HAP-1 (cell line): ENCODE measurements at places on chromosomes 6 and 20.
A peak's percentile ranks its signal among the peaks of the same experiment; 100 is the strongest.

GRCh38 chr6:37283268-37283667 is 25.3 kb upstream of the TMEM217 start:
- DNase-seq, result no peak

DNA sequence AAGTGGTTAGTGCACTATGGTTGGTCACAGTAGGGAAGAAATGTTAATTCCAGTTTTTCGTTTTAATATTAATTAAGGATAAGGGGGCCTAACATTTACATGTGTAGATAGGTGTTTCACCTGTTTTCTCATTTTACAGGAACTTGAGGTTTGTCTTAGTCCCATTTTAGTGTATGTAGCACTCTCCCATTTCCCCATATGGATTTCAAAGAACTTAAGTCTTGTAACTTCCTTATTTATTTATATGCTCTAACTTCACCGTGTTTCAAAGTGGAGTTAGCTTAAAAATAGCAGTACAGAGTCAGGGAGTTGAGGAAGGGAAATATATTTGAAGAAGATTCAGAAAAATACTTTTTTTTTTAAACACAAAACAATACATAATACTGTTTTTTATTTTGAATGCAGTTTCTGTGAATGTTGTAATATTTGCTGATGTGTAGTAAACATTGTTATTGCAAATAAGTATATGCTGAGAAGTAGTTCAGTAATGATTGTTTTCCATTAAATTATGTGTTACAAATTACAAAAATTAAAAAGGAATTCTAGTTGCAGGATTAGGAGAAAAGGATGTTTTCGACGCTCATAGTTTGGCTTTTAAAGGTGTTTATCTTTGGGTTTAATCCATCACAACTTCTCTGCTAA is 3.5 kb downstream of the SCAF8 start:
- no peak for DNase-seq

GRCh38 chr6:169921217-169921616 is 169.8 kb downstream of the ERMARD start:
- no peak for DNase-seq

DNA sequence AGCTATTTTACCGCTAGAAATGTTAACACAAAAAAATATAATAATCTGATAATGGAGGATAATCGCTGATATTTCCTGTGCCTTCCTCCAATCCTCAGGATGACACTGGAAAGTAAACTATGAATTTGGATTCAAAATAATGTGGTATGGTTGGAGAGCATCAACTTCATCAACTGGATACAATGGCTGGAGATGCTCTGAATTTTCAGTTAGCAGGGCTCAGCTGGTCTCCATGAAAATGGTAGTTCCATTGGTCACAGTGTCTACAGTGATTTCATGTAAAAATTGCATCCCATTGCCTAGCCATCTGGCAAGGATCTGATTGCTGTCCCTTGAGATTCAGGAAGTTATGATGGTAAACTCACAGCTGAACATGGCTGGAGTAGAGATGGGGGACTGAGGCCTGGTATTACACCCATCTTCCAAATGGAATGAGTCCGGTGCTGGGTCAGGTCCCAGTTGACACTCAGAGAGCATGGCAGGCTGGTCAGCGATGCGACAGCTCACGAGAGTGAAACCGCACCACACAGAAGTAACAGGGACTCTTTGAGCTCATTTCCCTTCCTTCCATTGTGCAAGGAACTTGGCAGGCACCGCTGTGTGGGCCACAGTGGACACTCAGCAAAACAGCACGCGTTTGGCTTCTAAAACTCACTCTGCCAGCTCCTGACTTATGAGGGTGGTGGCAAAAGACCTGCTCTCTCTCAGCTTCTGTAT is 142.4 kb upstream of the TNFAIP3 start:
- DNase-seq, result no peak

GRCh38 chr6:130359736-130360135 is 6.1 kb upstream of the TMEM200A start:
- no peak for DNase-seq

DNA sequence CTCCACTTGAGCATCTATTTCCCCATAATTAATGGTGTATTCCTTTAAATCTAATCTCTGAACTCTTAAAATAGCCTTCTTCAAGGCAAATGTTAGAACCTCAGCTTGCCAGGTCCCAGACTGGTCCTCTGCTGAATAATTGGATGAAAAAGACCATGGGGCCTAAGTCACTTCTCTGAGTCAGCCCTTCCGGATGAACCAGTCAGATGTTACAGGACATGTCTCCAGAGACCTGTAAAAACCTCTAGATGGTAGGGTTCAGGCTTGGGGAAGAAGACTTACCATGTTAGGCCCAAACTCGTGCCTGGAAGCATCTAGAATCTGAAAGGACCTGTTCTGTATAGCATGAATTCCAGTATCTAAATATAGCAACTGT is 97.3 kb downstream of the CDKAL1 start:
- DNase-seq, result no peak

DNA sequence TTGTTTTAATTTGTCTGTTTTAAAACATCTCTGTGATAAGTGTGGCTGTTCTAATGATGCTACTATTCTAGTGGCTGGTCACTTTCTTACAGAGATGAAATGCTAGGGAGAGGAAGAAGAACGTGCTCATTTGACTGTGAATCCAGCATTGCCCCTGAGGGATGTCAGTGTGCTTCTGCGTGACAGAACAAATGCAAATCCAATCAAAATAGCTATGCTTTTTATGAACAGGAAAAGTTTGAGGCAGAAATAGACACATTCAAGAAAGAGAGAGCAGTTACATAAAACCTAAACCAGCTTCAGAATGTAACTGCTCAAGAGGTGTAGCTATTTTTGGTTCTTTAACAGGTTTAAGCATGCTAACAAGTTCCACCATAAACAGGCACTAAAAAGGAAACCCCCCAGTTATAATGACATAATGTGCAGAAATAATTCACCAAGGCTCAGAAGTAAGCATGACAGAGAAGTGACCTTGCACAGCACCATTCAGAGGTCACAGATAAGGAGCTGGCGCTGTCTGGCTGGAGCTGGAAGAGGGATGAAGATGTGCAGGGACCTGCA is 385.3 kb downstream of the EPM2A start:
- DNase-seq, result no peak

- no peak for DNase-seq
Measured at GRCh38 chr6:33028220-33028849, 18.9 kb upstream of the HLA-DOA start.

- DNase-seq, result peak; percentile 52
Measured at GRCh38 chr20:15637546-15637945, 935.7 kb downstream of the KIF16B start.

DNA sequence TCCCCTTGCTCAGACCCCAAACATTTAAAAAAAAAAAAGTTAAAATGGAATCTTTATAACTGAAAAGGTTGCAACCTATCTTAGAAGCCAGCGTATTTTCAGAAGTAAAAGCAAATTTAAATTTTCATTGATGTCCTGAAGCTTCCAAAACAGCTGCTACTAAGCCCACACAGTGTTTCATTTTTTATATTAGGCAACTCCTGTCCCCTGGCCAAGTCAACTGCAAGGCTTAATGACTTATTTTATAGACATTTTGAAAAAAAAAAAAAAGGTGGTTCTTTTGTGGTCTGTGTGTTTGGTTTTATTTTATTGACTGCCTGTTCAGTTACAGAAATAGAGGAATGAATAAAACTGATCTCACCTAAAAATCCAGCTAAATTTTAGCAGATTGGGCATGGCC is 13.0 kb downstream of the CFAP61 start:
- DNase-seq, result no peak

DNA sequence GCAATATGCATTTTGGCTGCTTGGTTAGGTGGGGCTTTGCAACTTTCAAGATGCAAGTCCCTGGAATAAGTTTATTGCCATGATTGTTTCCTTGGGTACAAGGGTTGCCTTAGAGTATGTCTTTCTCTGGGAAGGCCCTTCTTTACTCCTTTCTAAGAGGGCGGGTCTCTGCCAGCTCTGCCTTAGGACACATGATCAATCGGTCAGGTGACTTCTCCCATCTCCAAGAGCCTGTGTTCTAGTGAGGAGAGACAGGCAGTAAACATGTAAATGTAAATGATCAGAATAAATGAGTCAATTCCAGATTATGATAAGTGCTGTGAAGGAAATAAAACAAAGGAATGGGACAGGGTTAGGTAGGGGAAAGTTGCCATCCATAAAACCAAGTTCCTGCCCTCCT is 43.2 kb upstream of the BCAS1 start:
- no peak for DNase-seq

GRCh38 chr20:63293456-63293855 is 470 bp downstream of the COL20A1 start:
- DNase-seq, result no peak

GRCh38 chr20:53284256-53284655 is 309.4 kb downstream of the ZNF217 start:
- no peak for DNase-seq

DNA sequence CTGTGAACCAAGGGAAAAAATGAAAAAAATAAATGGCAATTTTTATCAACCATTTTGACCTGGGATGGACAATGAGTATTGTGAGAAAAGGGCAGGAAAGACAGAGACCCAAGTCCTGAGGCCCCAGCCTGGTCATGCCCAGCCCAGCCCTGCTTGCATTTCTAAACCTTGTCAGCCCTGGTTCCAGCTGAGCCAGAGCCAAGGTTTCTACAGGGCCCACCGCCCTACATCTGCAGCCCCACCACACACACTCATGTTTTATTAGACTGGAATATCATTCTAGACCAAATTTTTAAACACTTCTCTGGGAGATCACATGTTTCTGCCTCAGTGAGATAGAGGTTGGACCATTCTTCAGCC is 667 bp upstream of the CST9L start:
- no peak for DNase-seq

DNA sequence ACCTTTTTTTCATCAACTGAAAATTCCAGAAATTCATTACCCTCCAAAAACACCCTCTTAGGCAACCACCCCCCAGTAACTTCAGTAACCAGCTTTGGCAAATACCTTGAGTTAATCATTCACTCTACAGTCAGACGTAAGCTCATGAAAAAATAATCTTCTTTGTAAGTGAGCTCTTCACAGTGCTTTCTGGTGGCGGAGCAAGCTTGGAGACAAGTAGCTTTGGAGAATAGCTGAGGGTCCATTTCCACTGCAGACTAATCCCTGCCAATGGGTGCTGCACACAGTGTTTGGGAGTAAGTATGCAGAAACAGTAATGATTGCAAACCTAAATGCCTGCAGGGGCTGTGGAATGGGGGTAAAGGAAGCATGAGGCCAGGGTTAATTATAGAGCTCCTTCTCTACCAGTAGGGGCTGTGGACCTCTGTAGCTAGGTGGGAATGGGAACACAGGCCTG is 56.8 kb upstream of the HINT3 start:
- peak; percentile 63 for DNase-seq

GRCh38 chr6:41940759-41941279 is 789 bp downstream of the CCND3 start:
- peak; percentile 64 for DNase-seq

GRCh38 chr6:156533872-156534524 is 243.2 kb upstream of the ARID1B start:
- no peak for DNase-seq

GRCh38 chr20:34628026-34628425 is 48.9 kb downstream of the PIGU start:
- no peak for DNase-seq

- DNase-seq, result peak; percentile 43
Measured at GRCh38 chr20:10427060-10427692, 6.8 kb downstream of the MKKS start.

GRCh38 chr6:35477028-35477427 is 8.8 kb downstream of the RPL10A start:
- DNase-seq, result no peak

DNA sequence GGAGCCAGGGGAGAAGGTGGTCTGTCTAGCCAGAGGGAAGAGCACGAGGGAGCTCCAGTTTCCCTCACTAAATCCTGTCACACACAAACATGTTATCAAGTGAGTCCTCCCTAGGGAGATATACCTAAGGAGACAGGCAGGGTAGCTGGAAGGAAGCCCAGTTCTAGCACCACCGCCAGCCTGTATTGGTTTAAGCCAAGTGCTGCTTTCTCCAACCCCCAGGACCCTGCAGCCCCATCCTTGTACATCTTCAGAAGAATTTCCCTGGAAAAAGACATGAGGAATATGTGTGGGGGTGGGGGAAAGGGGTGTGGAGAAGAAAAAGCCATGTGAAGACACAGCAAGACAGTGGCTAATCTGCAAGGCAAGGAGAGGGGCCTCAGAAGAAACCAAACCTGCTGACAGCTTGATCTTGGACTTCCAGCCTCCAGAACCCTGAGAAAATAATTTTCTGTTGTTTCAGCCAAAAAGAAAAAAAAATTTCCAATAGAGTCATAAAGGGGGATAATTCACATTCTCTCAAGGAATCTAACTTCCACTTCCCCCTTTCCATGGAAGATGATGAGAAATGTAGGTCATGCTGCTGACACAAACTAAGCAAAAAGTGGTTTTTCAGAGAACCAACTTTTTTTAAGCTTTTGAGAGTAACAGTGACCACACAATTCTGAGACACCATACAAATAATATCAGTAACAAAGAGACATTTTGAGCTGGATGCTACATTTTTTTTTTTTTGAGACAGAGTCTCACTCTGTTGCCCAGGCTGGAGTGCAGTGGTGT is 103.2 kb upstream of the PRDM1 start:
- DNase-seq, result no peak

DNA sequence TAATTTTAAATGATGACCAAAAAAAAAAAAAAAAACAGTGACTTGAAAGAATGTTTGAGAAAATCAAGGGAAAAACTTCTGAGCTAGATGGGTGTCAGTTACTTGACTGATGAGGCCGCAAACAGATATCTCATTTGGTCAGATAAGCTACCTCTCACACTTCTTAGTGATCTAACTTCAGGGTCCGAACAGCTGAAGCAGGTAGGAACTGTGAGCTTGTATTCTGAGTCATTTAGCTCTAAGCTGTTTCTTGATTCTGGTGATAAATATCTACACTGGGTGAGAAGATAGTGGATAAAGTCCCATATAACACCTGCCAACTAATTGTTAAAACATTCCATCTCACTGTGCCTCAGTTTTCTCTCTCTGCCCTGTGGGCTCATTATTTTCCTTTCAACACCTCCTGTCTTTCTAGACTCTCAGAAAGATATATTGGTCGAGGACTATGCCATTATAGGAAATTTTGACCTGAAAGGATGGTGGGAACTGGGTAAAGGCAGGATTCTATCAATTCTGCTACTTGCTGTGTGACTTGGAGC is 7.7 kb downstream of the KIF3B start:
- no peak for DNase-seq

DNA sequence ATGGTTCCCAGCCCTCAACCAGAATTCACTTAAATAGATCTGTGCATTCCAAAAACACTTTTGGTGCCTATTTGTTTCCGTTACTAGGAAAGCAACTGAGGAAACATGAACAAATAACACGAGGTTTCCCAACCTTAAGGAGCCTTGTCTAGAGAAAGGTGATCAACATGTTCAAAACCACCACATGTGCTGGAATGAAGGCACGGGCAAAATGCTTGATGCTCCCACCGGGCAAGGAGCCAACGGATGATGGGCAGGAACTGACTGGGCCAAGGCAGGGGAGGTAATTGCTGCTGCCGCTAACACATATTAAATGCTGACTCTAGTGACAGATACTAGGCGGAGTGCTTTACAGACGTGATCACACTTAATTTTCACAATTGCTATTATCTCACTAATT is 2.5 kb downstream of the MYLK4 start:
- DNase-seq, result no peak
